ENCODE measurements at places on chromosomes 5 and 9.

- DNase-seq, result no peak
Observed at GRCh38 chr5:1273745-1274144, 21.1 kb downstream of the TERT start.

- no peak for DNase-seq
Observed at GRCh38 chr9:104494808-104495207, 9.3 kb upstream of the OR13F1 start.

DNA sequence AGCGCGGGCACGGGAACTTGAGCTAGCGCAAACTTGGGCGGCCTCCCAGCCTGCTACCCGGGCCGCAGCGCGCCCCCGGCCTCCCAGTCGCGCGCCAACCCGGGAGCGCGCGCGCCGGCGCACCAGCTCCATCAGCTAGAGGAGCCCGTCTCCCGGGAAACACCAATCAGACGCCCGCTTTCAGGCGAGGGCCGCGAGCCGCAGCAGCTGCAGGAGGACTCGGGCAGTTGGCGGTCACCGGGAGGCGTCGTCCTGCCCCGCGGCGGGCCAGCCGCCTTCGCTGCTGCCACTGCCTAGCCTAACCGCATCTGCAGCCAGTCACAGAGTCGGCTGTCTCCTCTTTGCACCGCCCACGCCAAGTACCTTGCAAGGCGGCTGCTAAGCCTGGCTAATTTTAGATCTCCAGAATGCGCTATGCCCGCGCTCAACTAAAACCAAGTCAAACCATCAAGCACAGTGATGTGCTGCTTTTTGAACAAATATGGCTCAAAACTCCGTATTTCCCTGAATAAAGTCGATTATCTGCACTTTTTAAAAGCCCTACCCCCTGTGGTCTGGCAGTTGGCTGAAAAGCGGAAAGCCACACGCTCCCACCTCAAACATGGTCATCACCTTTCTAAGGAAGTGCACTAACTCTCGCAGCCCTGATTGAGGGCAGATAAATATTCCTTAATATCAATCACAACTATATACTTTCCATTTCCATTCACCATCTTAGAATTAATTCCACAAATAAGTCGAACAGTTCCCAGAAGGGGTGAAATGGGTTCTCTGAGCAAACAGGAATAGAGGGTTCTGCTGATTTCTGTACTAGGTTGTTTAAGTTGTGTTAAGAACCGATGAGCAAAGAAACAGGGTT, 221.8 kb downstream of the MEF2C start:
- DNase-seq, result no peak

DNA sequence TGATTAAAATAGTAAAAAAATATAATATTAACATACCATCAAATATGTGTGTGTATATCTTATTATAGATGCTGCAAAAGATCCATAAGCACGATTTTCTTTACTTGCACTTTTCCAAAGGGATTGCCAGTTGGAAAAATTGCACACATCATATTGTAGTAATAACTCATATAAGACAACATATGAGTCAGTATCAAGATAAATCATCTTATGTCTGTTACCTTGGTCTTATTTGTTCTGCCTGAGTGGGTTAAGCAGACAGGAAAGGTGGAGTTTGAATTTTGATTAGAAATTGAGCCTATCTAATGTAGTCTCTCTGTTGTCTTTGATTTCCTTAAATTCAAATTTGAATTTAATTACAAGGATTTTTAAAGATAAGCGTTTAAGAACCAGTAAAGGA, 24.6 kb downstream of the LYSMD3 start:
- DNase-seq, result no peak

DNA sequence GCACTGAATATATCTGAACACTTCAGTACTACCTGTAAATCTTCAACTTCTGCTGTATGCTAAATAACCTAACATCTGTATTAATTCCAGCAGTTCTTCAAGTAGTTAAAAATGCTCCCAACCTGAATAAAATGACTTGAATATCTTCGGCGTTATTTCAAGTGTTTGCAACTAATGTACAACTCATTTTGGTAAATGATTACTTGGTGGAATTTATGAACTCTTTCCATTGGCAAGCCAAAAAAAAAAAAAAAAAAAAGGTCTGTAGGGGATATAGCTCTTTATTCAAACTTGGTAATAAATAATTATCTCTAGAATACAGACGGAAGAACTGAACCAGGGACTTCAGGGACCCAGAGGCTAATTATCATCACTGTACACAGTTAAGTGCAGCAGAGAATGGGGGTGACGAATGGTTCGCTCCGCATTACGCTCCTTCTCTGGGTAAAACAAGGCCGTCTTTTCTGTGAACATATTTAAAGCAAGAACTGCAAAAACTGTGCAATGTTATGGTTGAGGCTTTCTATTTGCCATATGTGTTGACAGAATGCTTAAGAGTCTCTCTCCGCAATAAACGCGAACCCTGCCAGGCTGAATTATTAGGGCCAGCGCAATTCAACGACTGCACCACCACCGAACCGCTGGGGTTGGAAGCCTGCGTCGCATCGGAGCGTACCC, 1.9 kb upstream of the ERBIN start:
- no peak for DNase-seq

DNA sequence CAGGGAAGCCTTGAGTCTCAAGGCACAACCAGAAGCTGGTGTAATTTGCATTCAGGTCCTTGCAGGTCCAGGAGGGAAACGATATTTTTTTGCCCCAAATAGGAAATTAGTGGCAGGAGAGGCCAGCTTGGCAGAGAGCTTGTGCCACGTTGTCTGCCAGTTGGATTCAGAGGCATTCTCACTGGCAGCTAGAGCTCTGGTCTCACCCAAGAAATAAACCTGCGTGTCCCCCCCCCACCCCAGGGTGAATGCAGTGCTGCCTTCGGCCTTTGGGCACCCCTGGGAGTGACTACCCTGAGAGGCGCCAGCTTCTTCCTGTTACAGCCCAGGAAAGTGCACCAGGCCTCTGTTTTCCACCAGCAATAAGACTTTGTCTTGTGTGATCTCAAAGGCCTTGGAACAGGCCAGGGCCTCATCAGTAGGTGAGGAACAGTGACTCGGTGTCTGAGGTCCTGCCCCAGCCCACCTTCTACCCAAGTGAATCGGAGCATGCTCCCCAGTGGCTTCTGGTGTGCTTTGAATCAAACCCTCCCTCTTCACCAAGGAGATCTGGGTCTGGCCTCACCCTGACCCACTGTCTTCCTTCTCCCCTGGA, 68.4 kb downstream of the HSPA4 start:
- DNase-seq, result no peak

DNA sequence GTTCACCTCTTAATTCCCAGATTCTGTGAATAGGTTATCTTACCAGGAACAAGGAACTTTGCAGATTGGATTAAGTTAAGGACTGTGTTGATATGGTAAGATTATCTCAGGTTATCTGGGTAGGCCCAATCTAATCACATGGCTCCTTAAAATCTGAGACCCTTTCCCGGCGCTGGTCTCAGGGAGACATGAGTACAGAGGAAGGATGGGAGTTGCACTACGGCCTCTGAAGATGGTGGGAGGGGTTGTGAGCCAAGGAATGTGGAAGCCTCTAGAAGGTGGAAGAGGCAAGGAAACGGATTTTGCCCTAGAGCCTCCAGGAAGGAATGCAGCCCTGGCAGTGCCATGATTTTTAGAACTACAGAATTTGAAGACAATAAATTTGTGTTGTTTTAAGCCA, 95.1 kb downstream of the AK8 start:
- DNase-seq, result no peak

GRCh38 chr9:69340631-69341030, 15.6 kb downstream of the ENTREP1 start:
- DNase-seq, result no peak
